WTC11 (cell line): ENCODE measurements at places on chromosomes 16 and 17. TPM values are rescaled to one million over a fixed set of nuclear protein-coding genes. Genes with fewer than 3 reads are reported as not detected.
A peak's percentile ranks its signal among the peaks of the same experiment; 100 is the strongest.

- H3K36me3 ChIP-seq: peaks cover 3% of the 10 kb centered on the region; the same call in 1 of the 2 replicates
- no peak overlapping the region for H3K4me3 ChIP-seq
- H3K4me1 ChIP-seq: peaks cover 34% of the 10 kb centered on the region
- peaks cover 100% of the 10 kb centered on the region for H3K27me3 ChIP-seq
- no peak for DNase-seq
- H3K27ac ChIP-seq: no peak overlapping the region
Observed at GRCh38 chr16:56629531-56629930, 2.9 kb upstream of the MT1M start.

DNA sequence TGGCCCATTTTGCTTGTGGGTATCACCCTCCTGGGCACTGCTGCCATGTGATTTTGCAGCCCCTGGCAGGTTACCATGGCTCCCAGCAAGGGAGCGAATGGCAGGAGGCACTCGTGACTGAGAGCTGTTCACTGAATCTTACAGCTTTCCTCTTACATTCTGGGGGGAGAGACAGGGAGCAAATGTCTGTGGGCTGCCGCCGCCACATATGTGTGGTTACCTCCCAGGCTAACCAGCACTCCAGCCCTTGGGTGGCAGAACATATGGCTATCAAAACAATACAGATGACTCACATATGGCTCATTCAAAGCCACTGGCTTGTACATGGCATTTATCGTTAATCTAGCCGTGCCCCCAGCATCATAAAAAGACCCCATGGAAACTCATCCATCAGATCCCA is 19.8 kb downstream of the GTF3C1 start:
- H3K36me3 ChIP-seq: peaks cover 85% of the 10 kb centered on the region
- H3K27ac ChIP-seq: no peak overlapping the region
- H3K4me1 ChIP-seq: no peaks in the 10 kb centered on the region
- H3K4me3 ChIP-seq: no peak overlapping the region

DNA sequence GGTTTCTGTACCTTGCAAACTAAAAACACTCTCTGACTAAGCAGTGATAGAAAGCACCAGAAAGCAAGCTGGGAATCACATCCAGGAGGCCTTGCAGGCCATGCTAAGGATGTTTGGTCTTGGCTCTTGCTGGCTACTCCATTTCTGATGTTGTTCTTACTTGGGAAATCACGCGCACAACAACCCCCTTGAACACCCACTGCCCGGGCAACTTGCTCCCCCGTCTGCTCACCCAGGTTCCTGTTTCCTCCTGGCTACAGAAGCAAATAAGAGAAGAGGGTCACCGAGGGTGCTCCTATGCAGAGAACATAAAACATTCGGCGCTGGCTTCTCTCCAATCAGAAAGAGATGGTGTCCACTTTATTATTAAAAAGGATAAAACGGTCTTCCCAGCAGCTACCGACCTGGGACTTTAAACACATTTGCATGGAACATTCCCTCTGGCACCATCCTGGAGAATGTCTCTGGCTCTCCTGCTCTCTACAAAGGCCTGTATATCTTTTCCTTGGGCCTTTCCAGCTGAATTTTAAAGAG is 271.2 kb upstream of the RPL38 start:
- H3K27me3 ChIP-seq: peaks cover 11% of the 10 kb centered on the region
- DNase-seq: no peak
- H3K27ac ChIP-seq: no peak overlapping the region
- H3K36me3 ChIP-seq: no peaks in the 10 kb centered on the region
- peaks cover 8% of the 10 kb centered on the region for H3K4me1 ChIP-seq

DNA sequence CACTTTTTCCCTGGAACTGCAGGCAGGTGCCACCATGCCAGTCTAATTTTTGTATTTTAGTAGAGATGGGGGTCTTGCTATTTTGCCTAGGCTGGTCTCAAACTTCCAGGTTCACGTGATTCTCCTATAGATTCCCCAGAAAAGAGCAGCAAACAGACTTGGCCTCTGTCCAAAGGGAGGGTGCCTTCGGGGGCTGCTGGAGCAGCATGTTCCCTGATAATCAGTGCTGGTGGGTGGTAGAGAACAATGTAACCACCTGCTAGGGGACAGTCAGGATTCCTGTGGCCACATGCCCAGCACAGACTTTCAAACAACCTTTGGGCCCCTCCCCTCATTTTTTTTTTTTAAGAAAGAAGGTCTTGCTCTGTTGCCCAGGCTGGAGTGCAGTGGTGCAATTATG is 14.2 kb upstream of the CCNF start:
- H3K27me3 ChIP-seq: peaks cover 6% of the 10 kb centered on the region; the same call in 1 of the 2 replicates
- no peak overlapping the region for H3K4me3 ChIP-seq
- DNase-seq: no peak
- H3K27ac ChIP-seq: no peak overlapping the region
- no peaks in the 10 kb centered on the region for H3K36me3 ChIP-seq

- no peak overlapping the region for H3K4me3 ChIP-seq
- H3K27ac ChIP-seq: no peak overlapping the region
- H3K36me3 ChIP-seq: no peaks in the 10 kb centered on the region
- no peaks in the 10 kb centered on the region for H3K4me1 ChIP-seq
- no peaks in the 10 kb centered on the region; the same call in 1 of the 2 replicates for H3K27me3 ChIP-seq
Observed at GRCh38 chr16:15530085-15530484, 95.7 kb downstream of the BMERB1 start.

GRCh38 chr17:28547623-28548416 is 4.6 kb downstream of the UNC119 start:
- no peaks in the 10 kb centered on the region for H3K36me3 ChIP-seq
- peaks cover 34% of the 10 kb centered on the region for H3K4me1 ChIP-seq
- H3K4me3 ChIP-seq: no peak overlapping the region
- peak; percentile 93 for DNase-seq
- H3K27ac ChIP-seq: no peak overlapping the region
- no peaks in the 10 kb centered on the region for H3K27me3 ChIP-seq

- no peaks in the 10 kb centered on the region; the same call in 1 of the 2 replicates for H3K36me3 ChIP-seq
- DNase-seq: peak; percentile 77
- H3K4me1 ChIP-seq: peaks cover 6% of the 10 kb centered on the region
- no peak overlapping the region for H3K27ac ChIP-seq
- H3K27me3 ChIP-seq: no peaks in the 10 kb centered on the region
Observed at GRCh38 chr16:83995754-83996153, 27.7 kb downstream of the NECAB2 start.

DNA sequence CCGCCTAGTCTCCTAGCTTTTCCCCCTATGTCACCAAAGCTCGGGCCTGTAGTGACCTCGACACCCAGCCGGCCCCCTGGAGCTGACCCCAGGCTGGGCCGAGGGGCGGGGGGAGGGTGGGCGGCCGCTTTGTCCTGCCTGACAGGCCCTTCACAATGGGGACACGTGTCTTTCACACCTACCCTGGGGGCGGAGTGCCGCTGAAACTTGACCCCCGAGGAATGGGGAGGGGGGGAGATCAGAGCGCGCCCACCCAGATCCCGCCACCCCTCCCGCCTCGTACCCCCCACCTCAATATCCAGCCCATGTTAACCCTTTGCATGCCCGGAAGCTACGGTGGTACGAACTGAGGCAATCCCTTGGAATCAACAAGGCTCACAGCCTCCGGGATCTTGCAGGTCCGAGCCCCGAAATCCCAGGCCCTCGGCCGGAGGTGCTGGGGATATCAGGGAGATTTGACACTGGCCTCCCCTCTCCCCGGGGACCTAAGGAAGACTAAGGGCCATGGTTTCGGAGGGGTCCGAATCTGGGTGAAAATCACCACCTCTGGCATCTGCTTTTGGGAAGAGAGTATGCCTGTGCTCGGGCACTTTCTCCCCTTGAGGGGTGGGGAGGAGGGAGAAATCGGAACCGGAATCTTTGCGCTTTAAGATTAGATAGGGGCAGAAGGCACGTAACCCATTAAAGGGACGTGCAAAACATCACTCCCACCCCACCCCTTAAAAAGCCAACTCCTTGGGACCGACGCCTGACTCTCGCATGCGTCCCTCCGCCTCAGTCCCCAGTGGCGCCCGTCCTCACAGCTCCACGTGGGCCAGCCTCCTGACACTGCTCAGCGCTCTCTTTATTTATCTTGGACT is 2.6 kb downstream of the NOG start:
- H3K36me3 ChIP-seq: no peaks in the 10 kb centered on the region
- H3K4me3 ChIP-seq: peak overlapping the region; percentile 88
- H3K4me1 ChIP-seq: peaks cover 30% of the 10 kb centered on the region
- peak; percentile 68 for DNase-seq
- peaks cover 58% of the 10 kb centered on the region for H3K27me3 ChIP-seq
- H3K27ac ChIP-seq: peak overlapping the region; percentile 72; the same call in 1 of the 2 replicates

DNA sequence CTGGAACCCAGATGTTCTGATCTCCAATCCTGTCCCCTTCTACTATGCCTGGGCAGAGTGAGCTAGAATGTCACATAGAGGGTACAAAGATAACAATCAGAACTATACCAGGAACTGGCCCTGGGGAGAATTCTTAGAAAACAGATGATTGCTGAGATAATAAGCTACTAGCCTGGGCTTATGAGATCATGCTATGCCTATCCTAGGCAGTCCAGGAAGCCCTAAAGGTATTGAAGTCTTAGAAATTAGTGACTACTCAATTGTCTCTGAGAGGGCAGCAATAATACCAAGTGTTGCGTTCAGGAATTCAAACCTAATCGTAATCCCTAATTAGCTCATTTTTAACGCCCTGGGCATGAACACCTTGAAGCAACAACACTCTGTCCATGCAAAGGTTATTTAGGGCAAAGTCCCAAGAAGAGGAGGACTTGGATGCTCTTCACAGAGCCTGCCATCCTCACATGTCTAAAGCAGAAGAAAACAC is 77.1 kb downstream of the MMD start:
- DNase-seq: no peak
- H3K4me3 ChIP-seq: no peak overlapping the region
- H3K27me3 ChIP-seq: no peaks in the 10 kb centered on the region
- no peak overlapping the region for H3K27ac ChIP-seq

DNA sequence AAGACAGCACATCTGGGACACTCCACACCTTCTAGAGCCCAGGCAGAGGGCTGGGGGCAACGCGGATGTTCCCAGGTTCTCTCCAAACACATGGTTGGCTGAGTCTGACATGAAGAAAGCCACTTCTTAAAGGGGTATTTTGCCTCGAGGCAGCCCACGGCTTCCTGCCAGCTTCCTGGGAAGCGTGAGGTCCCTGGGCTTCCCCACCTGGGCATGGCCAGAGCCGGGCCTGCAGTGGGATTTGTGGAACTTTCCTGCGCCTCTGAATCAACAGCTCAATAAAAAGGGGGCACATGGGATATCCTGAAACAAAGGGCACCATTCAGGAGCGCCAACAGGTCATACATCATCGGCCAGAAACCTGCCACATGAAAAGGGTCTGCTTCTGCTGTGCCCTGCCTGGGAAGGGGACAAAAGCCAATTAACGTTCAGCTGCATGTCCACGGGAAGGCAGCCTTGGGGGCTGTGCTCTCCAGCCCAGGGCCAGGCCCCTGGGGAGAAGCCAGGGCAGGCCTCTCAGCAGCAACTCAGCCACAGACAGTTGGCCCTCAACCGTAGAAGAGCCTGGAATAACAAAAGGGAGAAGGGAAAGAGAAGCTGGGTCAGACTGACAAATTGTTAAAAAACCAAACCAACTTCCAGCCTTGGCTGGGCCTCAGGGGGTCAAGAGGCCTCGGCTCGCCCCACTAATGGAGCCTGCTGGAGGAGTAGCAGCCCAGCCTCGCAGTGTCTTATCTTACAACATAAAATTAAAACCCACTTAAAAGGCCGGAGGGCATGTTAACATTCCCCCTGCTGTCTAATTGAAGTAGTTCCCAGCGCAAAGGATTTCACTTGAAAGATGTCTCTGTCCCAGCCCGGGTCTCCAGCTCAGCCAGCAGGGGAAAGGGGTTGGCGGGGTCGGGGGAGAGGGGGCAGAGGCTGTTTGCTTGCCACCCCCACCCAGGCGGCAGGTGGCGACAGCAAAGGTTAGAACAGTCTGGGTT is 34.2 kb downstream of the TBX4 start:
- H3K4me3 ChIP-seq: no peak overlapping the region
- DNase-seq: no peak
- H3K27ac ChIP-seq: peak overlapping the region; percentile 63; the same call in 1 of the 2 replicates
- H3K36me3 ChIP-seq: no peaks in the 10 kb centered on the region
- H3K4me1 ChIP-seq: peaks cover 9% of the 10 kb centered on the region

GRCh38 chr16:11328172-11329070 is 16.8 kb upstream of the RMI2 start:
- peak overlapping the region; percentile 100 for H3K27ac ChIP-seq
- peaks cover 62% of the 10 kb centered on the region for H3K4me1 ChIP-seq
- peak overlapping the region; percentile 58 for H3K4me3 ChIP-seq
- peak; percentile 79 for DNase-seq
- peaks cover 10% of the 10 kb centered on the region for H3K36me3 ChIP-seq

DNA sequence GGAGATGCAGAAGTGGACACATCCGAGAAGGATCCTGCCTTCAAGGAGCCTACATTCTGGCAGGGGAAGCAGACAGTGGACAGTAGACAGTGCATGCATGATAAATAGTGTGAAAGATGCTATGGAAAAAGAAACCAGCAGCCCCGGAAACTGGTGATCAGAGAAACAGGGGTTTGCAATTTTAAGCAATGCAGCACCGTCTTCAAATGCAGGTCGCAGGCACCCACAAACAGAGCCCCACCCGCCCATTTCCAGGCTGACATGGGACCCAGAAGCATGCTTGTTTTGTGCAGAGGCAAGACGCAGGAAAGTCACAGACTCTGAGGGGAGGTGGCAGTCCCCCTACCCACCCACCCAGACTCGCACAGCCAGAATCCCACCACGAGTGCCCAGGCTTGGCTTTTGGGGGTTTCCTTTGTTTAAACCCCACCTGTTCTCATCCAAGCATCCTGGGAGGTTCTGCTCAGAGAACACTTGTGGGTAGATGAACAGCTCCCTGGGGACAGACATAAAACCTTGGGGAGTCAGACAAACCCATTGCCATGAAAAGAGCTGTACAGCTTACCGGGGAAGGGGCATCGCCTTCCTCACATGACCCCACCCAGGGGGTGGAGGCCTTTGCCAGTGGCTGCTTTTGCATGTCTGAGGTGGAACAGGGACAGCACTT is 114.3 kb downstream of the MGAT5B start:
- no peak overlapping the region for H3K4me3 ChIP-seq
- peaks cover 12% of the 10 kb centered on the region for H3K36me3 ChIP-seq
- peaks cover 17% of the 10 kb centered on the region for H3K4me1 ChIP-seq
- no peak overlapping the region for H3K27ac ChIP-seq

- H3K27me3 ChIP-seq: peaks cover 72% of the 10 kb centered on the region
- H3K4me1 ChIP-seq: peaks cover 10% of the 10 kb centered on the region
- H3K27ac ChIP-seq: no peak overlapping the region
- no peak for DNase-seq
Observed at GRCh38 chr17:58233543-58233942, 4.8 kb upstream of the LPO start.

DNA sequence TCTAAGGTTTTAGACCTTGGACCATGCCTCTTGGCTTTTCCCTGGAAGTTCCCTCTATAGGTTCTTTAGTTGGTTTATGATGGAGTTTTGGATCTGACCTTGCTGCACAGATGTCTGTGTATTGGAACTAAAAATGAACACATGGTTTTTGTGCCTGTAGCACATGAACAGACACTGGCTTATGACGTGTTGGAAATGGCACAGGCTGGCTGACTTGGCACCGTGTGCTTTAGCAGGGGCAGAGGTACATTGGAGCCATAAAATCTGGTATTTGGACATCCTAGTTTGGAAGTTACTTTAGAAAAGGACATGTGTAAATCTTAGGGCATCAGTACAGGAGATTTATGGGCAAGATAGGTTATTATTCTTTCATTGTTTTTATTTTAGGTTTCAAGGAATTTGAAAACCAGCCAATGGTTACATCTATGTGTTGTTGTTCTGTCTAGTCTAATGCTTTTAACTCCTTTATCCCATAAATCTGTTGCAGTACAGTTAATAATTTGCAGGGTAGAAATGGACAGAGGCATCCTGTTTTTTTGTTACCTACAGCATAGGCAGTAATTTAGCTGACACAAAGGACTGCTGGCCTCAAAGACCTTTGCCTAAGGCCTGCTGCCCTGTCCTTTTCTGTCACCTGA is 6.0 kb downstream of the SOCS7 start:
- no peaks in the 10 kb centered on the region; the same call in 1 of the 2 replicates for H3K27me3 ChIP-seq
- peaks cover 69% of the 10 kb centered on the region for H3K4me1 ChIP-seq
- no peak for DNase-seq
- H3K4me3 ChIP-seq: no peak overlapping the region

EVPL gene
- total RNA-seq: 0.46 to 1.3 TPM (median 0.62 TPM) in 3 replicates

CD300LG gene
- not detected in 3 replicates for total RNA-seq

NECAB2 gene
- 2.9 to 4.9 TPM (median 4.4 TPM) in 3 replicates for total RNA-seq

SLC13A2 gene
- not detected in 3 replicates for total RNA-seq

CCL13 gene
- not detected in 3 replicates for total RNA-seq
